ENCODE measurements at places on chromosomes 11 and 22.

GRCh38 chr11:24226606-24227005 is 270.2 kb upstream of the LUZP2 start:
- no peak for DNase-seq

DNA sequence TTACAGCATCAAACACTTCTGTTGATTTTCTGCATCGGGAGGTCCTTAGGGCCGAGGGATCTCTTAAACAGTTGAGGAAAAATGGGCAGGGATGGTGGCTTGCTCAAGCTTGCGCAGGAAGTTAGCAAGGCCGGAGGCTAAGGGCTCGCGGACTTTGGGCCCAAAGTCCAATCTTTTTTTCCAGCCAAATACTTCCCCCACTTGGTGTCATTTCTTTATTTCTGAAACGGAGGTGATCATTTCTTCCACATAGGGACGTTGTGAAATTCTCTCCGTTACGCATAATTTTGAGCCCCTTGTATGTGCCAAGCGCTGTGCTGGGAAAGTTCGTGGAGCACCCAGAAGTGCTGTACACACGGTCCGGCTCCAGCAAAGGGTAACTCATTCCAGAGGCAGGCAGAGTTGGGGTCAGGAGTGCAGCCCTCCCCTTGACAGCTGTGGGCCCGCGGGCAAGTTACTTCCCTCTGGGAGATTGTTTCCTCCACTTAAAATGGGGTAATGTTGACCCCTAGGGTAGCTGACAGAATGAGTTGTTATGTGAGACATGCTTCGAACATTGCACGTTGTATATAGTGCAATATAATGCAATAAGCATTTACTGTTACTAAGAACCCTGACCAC is 809 bp downstream of the MIEF1 start:
- DNase-seq = peak; percentile 16

GRCh38 chr11:27173545-27173944 is 132.9 kb downstream of the BBOX1 start:
- no peak for DNase-seq

DNA sequence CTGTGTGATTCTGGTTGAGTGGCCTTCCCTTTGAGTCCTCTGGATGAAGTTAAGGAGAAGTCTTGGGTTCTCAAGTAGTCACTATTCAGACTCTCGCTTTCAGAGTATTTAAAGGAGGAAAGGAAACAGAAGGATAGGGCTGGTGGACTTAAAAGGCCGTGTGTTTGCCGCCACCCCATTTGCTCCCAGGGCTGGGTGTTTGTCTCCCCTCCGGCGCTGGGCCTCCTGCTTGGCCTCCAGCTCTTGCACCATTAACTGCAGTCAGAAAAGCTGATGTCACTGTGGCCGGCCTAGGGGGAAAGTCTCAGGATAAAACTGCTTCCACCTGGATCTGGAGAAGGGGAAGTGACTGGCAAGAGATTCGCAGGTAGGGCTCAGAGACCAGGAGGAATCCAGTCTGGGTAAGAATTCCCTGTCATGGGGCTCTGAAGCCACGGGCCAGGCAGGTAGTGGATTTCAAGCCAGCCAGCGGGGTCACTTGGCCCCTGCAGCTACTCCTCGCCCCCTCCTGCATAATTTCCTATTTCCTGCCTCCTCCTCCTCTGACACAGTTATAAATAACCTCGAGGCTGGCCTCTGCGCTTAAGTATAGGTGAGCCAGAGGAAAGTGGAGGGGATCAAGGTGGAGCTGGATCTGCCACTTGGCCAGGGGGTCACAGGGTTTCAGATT is 17.1 kb downstream of the TIMP3 start:
- DNase-seq = no peak

- no peak for DNase-seq
Measured at GRCh38 chr11:62909107-62909894, 11.9 kb downstream of the CHRM1 start.

GRCh38 chr22:41579997-41580355 is 9.7 kb downstream of the PMM1 start:
- no peak for DNase-seq

- no peak for DNase-seq
Measured at GRCh38 chr11:30710221-30710620, 124.1 kb upstream of the MPPED2 start.

- DNase-seq = no peak
Measured at GRCh38 chr11:119107538-119108145, 498 bp downstream of the C2CD2L start.
